ENCODE measurements at places on chromosomes 2 and 18. TPM values are rescaled to one million over a fixed set of nuclear protein-coding genes. Genes with fewer than 3 reads are reported as not detected.
A peak's percentile ranks its signal among the peaks of the same experiment; 100 is the strongest.

GRCh38 chr2:25712455-25712854, 39.1 kb upstream of the DTNB start:
- no peak for DNase-seq

GRCh38 chr2:215831296-215831913, 181.9 kb downstream of the MREG start:
- DNase-seq, result no peak

- DNase-seq, result no peak
Measured at GRCh38 chr18:56267334-56267733, 371.1 kb downstream of the TXNL1 start.

GRCh38 chr2:20982861-20983260, 61.0 kb downstream of the APOB start:
- DNase-seq, result no peak

SFTPB gene
- total RNA-seq, result not detected

SLC4A5 gene
- 0.04 TPM for total RNA-seq

- DNase-seq, result no peak
Measured at GRCh38 chr18:45829855-45830254, 4.4 kb downstream of the SIGLEC15 start.

- no peak for DNase-seq
Measured at GRCh38 chr2:226797989-226798421, 1.6 kb downstream of the IRS1 start.

- DNase-seq, result peak; percentile 33
Measured at GRCh38 chr2:138447889-138448570, 53.5 kb upstream of the SPOPL start.

REL gene
- 6.2 TPM for total RNA-seq

- no peak for DNase-seq
Measured at GRCh38 chr2:128543646-128544045, 225.0 kb upstream of the HS6ST1 start.

GRCh38 chr2:11805024-11805423, 58.6 kb downstream of the LPIN1 start:
- DNase-seq, result no peak

DNA sequence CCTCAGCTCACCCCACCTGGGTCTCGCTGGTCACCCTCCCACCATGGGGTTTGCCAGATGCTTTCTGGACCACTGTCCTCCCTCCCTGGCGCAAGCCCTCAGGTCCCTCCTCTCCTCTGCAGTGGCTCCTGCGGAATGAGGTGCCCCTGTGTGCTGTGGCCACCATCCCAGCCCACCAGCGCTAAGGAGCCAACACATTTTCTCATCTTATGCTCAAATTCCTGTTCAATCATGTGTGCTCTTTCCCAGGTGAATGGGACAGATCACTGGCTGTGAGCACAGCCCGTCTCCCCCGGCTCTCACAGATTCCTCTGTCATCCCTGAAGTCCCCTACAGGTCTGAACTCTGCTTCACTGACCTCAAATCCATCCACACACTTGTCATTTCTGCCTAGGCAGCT, 15.2 kb upstream of the CCDC74B start:
- DNase-seq, result no peak

NAB1 gene
- 38.7 TPM for total RNA-seq

CTNNA2 gene
- not detected for total RNA-seq

DNA sequence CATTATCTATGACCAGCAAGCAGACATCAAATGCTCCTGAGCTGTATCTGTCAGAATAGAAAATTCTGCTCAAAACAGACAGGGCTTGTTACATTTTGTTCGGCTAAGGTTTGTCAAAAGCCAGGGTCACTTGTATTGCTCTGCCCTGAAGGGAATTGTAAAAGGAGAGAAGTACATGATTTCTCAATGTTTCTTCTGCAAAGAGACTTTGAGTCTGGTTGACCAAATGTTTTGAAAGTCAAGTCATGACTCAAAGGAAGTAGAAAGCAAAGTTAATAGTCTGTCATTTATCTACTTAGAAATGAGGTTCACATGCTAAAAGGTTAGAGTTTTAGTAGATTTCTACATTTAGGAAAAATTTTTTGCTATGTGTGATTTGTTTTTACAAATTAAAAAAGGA, 1624.1 kb upstream of the ZEB2 start:
- no peak for DNase-seq

- DNase-seq, result no peak
Measured at GRCh38 chr2:134140251-134140661, 113.6 kb upstream of the MGAT5 start.

VWA3B gene
- not detected for total RNA-seq

DNA sequence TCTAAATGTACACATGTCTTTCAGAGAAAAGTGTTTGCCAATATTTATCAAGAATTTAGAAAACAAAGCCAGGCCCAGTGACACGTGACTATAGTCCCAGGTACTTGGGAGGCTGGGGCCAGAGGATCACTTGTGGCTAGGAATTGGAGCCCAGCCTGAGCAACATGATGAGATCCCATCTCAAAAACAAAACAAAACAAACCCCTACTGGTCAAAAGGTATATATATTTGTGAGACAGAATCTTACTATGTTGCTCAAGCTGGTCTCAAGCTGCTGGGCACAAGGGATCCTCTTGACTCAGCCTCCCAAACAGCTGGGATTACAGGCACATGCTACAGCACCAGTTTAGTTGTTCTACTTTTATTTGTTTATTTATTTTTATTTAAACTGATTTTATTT, 79.2 kb downstream of the ZDBF2 start:
- no peak for DNase-seq

PKP4 gene
- 46.8 TPM for total RNA-seq

GRCh38 chr2:154914561-154914960, 216.1 kb downstream of the KCNJ3 start:
- DNase-seq, result no peak

DNA sequence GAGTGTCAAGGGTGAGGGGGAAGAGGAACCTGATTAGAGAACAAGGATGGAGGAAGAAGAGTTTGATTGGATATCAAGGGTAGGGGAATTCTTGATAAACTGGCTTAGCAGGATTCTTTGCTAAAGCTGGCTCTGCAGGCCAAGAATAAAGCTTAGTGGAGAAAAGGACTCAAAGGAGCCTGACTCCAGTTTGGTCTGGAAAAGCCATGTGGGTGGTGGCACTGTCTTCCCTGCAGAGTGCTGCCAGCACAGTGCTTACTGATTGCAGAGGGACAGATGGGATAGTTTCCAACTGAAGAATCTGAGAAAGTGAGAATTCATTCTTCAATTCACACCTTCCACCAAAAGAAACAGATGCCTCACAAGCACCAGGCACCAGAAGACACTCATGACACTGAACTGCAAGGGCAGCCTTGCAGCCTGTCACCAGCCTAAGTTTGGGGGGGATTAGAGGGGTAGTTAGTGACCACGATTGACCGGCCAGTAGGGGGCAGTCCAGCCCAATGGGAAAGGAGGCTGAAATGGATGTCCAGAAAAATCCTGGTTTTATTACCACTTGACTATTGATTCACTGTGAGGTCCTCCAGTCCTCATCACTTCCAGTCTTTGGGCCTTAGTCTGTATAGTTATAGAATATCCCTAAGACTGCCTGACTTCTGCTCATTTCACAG, 334.5 kb downstream of the SMAD2 start:
- no peak for DNase-seq

GRCh38 chr2:178324077-178324476, 126.9 kb downstream of the PRKRA start:
- no peak for DNase-seq

DNA sequence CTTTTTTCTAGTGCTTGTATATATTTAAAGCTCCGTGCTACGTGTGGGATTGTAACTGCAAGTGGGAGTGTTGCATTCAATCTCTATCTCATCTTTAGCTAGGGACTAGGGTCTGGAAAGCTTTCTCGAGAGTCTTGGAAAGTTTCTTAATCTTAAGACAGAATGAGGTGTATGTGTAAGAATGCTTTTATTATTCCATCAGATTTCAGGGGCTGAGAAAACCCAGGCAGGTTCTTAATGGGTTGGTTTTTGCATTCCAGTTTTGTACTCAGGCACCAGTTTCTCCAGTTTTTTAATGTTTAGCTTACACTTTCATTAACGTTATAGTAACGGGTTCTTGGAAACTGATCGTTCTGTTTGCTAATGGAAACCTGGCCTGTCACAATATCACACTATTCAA, 20.3 kb downstream of the MRPL19 start:
- no peak for DNase-seq

- DNase-seq, result no peak
Measured at GRCh38 chr2:107473150-107473549, 353.5 kb upstream of the RGPD4 start.

CNOT9 gene
- total RNA-seq, result 49.5 TPM

DSG1 gene
- not detected for total RNA-seq

DNA sequence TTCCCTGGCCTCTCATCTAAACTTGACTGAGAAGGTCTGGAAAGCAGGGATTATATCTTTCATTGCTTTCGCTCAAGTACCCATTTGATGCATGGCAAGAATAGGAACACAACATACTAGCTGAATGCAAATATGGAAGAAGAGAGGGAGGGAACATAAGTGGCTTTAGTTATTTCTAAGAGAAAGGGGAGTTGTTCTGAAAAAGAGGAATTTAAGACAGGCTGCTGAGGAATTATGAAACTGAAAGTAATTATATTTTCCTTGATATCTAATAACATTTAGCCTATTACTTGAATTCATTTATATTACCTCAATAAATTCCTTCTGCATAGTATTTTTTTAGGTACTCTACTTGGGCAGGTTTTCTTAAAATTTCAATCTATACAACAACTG, 105.8 kb upstream of the TTN start:
- no peak for DNase-seq

DNA sequence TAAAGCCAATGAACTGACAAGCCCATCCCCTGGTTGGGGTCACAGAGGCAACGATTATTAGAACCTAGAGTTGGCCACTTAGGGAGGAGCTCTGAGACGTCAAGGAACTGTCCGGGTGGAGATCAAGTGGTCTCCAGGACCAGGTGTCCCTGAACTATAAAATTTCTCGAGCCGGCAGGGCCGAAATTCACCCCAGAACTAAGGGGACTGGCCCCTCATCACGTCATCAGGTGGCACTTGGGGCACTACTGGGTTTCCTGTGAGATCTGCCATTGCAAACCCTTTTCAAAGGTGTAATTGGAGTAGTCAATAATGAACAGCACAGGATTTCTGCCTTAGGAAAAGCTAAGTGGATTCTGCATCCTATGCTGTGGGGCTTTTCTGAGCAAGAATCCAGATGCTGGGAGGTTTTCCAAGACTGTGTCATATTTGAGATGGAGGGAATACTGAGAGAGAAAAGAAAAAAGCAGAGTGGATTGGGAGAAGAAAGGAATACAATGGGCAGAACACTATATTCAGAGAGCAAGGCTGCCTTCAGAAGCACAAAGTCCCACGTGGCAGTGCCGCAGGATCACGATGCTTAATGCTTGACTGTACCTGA, 113.6 kb downstream of the ALPK2 start:
- no peak for DNase-seq

IL1A gene
- 0.73 TPM for total RNA-seq

- DNase-seq, result no peak
Measured at GRCh38 chr2:157596992-157597681, 31.5 kb downstream of the ACVR1C start.

PTPRN gene
- not detected for total RNA-seq

MCEE gene
- 8.6 TPM for total RNA-seq

- DNase-seq, result no peak
Measured at GRCh38 chr2:171447675-171448074, 13.6 kb downstream of the DCAF17 start.

- DNase-seq, result no peak
Measured at GRCh38 chr2:111189106-111189505, 68.4 kb downstream of the BCL2L11 start.

DNA sequence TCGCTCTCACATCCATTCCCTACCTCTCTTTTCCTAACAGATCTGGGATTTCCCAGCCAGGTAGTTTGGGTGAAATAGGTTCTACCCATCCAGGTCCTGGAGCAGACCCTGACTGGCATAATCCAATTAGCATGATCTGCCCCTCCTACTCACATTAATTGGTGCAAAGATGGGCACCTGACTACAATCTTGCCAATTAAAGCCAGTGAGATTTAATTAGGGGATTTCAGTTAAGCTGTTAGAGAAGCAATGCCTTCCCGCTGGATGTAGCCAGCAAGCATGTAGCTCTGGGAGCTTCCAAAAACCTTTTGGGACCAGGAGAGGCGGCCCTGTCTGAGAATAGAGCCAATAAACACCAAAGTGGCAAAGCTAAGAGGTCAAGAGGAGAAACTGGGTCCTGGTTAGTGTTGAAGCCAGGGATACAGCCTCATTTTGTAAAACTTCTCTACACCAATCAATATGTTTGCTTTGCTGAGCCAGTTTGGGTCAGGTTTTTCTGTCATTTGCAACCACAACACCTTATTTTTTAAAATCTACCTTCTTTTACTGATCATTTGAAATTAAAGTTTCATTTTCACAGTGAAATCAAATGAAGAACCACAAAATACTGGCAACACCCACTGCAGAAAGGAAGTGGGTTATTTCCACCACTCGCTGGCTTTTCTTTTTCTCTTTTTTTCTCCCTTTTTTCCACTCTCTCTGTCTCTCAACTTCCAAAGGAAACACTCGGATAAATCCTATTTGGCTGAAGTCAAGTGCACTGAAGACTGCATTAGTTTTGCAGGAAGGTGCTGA, 3.2 kb upstream of the TTC39C start:
- DNase-seq, result no peak

DNA sequence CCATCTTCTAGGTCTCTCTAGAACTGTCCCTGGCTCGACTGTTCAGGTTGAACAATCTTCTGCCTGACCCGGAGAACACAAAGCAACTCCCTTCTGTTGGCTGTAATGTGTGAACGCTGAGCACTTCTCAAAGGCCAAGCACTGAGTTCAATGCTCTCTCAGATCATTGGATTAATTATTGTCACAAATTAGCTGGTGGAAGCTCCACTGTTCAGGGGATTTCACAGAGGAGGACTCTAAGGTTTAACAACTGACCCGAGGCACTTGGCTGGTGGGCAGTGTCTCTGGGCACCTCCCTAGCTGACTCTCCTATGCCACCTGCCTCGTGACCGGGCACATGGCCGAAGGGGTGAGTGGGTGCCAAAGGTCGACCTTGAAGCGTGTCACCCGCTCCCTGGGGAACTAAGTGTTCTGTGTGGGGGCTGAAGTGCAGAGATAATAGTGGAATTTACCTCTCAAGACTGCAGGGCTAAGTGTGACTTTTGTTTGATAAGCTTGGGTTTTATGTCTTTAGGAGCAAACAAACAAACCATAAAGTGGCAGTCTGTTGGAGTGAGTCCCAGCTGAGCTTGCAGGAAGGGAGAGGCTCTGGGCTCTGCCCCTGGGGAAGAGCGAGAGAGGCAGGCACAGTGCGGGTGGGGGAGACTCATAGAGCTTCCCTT, 64.8 kb downstream of the BCL2L11 start:
- no peak for DNase-seq

DNA sequence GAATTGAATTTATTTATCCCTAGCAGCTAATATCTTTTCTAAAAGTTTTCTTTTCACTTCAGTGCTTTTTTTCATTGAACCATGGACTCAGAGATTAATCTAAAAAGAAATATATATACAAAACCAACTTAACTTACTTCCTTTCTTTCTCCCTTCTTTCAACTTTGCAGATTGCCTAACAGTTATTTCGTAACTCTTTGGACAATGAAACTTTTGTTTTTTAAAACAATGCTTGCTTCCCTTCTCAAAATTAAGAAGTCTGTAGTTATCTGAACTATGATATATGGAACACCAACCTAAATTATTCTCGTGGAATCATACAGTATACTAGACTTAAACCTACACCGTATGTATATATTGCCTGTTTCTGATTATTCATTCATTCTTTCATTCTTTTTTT, 62.9 kb downstream of the MIB1 start:
- no peak for DNase-seq

Measured in pulmonary artery endothelial cell (primary cell).